ENCODE measurements at places on chromosomes 7 and 10.

GRCh38 chr7:45920502-45921380 lies at the start of gene IGFBP3:
Gene IGFBP3, minus strand, starts transcription at chr7:45921272. Its CDS starts 132 bp downstream, at chr7:45921140.
- DNase-seq, result peak; percentile 73

- no peak for DNase-seq
Measured at GRCh38 chr7:151833691-151834090, 43.2 kb downstream of the PRKAG2 start.

DNA sequence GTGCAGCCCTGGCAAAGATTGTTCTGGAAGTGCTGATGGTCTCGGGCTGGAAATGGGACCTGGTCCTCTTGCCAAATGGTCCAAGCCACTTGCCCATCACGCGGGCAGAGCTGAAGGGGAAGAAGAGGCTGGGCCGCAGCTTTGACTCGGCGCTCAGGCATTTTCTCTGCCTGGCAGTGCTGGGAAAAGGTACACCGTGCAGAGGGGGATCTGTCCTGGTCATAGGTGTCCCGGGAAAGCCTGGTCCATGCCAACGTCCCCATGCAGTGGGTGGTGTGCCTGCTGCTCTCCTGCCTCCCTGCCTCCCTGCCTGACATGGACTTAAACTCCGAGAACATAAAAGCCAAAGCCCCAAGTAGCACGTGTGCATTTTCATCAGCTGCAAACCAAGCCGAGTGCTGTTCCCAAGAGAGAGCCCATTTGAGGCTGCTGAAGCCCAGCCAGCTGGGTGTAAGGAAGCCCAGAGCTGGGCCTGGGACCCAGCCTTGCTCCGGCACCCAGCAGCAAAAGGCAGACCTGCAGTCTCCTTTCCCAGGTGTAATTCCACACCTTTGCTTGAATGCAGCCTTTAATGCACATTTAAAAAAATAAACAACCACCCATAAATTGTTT lies 72.7 kb downstream of the TCERG1L start:
- no peak for DNase-seq

DNA sequence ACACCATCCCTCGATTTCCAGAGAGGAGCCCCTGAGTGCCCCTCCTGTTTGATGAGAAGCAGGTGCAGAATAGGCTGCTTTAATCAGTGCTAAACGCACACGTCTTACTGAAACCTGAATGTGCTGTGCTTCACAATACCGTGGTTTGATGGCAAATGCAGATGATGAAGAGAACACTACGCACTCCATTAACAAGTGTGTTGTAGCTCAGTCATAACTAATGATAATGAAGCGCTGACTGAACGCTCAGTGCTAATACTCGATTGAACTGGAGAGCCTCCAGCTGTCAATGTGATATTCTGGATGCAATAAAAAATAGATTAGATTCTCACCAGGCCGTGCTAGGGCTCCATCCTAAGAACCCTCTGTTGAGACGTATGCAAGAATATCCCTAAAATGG lies 279.7 kb upstream of the PLPP4 start:
- no peak for DNase-seq

GRCh38 chr10:5630112-5630436 lies 36.3 kb downstream of the ASB13 start:
- DNase-seq, result no peak

DNA sequence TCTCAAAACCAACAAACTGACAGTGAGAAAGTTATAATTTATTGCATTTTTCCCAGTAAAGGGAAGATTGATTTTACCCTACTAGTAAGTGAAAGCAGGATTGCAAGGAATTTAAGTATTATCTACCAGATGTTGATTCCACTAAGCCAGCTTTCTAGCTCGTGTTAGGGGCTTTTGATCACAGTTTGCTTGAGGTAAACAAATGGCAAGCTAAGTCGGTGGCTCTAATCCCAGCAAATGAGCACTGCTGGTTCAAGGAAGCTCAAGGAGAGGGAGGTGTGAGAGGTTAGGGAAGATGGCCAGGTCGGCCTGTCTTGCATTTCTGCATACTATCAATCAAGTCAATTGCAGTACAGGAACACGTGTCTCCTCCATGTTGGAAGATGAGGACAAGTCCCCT lies 448.7 kb upstream of the POM121L12 start:
- no peak for DNase-seq

DNA sequence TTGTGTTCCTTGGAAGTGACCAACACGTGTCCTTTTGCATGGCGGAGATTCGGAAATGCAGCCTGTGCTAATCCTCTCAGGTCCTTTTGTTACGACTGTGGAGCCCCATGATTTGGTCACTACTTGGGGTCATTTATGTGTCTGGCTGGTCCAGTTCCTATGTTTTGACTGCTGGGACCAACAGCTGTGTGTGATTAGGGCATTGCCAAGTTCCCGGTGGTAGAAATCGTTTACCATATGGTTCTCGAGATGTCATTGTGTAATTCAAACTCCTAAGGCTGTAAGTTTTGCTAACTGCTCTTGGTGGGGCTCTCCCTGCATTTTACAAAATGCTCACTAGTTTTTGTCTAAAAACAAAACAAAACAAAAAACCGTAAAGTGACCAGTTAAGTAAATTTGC lies 62.0 kb downstream of the CCNY start:
- DNase-seq, result no peak

GRCh38 chr7:132072165-132072564 lies 504.1 kb downstream of the PLXNA4 start:
- no peak for DNase-seq

GRCh38 chr10:110481919-110482318 lies 15.8 kb upstream of the DUSP5 start:
- DNase-seq, result no peak

DNA sequence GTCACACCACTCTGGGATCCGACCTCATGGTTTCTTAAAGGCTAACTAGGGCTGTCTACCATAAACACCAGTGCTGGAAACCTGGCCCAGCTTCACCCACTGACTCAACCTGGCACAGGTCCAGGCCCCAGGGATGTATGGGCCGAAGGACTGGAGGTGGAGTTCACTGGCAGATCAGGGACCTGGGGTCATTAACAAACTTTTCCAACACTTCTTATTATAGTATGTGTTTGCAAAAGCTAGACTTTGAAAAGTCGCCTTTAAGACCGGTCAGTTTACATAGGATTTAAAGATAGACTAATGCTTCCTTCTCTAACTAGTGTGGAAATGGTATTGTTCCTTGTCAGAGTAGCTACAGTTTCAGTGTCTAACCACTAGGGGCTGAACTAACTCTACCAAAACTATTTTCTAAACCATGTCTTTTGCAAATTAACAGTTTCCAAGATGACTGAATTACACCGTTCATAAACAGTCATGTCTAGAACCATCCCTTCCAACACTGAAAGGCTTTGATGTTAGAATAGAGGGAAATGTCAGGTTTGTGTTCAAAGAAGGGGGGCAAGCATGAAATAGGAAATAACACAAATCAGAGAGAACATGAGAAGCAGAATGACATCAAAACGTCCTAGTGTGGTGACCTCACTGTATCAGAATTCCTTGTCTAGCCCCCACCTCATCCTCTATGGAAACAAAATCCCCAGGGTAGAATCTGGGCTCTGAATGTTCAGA lies 29.7 kb downstream of the STN1 start:
- no peak for DNase-seq

DNA sequence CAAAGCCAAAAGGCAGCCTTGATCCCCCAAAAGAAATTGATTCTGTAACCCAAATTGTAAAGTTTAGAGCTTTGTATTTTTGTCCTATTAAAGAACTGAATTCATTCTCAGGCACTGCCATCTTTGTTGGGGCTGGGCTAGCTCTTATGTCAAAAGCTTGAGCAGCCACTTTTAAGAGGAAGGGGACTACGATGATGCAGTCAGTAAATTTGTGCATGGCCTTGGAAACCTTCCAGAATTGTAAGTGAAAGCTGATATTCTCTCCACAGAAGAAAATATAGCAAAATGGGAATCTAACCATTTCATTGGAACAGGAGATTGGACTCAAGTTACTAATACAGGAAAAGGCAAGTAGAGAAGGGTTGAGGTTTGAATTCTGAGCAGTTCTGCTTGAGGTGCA lies 50.1 kb downstream of the RBM20 start:
- DNase-seq, result no peak

DNA sequence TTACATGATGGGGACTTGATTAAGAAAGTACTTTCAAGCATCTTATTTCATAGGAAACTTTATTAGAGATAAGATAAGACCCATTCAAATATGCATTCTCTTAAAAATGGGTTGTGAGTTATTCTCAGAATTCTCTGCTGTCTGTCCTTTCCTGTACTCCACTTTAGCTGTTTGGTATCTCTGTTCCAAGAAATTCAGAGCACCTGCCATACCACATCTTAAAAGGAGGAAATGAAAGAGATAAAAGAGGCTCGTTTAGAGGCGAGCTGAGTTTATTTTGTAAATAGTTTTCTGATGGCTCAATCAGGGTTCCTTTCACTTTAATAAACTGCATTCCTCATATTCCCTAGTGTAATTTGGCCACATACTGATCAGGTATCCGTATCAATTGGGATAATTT lies 87.2 kb downstream of the MDFIC start:
- DNase-seq, result no peak

DNA sequence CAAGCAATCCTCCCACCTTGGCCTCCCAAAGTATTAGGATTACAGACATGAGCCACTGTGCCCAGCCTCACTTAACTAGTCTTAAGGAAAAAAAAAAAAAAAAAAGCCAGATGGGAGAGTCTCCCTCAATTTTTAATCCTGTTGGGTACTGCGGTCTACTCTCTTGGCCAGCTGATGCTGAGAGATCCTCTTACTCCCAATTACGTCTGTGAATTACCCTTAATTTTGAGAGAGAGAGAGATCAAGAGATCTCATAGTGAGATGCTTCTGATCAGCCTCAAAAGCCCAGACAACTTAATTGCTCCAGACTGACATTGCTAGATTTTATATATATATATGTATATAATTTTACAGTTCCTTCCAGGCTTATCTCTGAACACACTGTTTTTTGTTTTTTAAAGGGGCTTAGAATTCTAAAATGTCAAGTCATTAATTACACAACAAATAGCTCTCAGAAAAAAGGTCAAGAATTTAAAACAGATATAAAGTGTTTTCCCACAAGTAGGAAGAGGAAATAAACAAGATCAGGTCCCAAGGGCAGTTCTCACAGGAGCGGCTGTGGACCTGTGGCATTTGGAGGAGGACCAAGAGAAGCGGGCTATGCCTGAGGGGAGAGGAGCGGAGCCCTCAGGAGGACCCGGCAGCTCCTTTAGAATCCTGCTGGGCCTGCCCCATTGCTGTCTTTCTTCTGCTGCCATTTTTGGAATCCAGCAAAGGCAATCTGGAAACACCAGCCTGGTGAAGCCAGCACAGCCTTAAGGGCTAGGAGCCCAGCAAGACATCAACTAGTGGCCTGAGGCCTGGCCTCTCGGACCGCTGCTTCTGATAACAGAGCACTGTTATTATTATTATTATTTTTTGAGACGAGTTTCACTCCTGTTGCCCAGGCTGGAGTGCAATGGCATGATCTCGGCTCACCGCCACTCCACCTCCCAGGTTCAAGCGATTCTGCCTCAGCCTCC lies 30.1 kb downstream of the DENND2A start:
- DNase-seq, result no peak

GRCh38 chr10:33381451-33382215 lies 47.2 kb upstream of the NRP1 start:
- no peak for DNase-seq

DNA sequence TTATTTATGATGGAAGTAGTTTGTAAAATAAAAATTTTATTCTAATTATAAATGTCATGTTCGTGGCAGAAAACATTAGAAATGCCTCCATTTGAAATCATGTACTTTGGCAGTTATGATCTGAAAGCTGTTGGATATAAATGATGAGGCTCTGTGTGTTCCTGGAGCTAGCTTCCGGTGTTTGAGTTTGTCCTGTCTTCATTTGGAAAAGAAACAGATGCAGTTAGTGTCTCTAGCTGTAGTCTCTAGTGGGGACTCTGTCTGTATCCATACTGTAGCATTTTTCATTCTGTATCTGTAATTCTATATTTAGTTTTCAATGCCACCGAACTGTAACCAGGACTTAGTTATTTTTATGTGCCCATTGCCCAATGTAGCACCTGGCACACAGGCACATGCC lies 197.0 kb upstream of the FZD1 start:
- DNase-seq, result no peak

- DNase-seq, result no peak
Measured at GRCh38 chr10:92834986-92835385, 13.3 kb upstream of the EXOC6 start.

DNA sequence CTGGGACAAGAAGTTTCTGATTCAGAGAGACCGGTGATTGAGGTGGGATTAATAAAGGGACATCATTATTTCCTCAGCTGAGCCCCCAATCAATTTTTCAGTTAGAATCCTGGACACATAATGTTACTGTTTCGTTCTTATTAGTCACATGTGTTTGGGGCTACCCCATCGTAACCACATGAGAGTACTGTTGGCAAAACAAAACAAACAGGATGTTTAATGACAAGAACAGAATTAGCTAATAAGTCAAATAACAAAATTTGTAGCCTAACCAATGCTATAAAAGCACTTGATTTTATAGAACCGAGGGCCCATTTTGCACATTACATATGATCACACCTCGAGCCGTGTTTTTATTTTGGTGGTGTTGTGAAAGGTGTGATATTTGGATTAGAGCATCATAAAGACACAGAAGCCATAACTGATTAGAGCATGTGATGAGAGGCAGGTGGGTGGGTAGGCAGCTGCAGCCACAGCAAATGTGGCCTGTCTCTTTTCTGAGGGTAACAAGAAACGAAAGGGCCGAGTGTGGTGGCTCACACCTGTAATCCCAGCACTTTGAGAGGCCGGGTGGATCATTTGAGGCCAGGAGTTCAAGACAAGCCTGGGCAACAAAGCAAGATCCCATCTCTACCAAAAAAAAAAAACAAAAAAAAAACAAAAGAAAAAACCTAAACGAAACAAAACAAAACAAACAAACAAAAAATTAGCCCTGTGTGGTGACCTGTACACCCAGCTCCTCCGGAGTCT lies 1.8 kb upstream of the VWC2 start:
- no peak for DNase-seq

- no peak for DNase-seq
Measured at GRCh38 chr7:44237696-44238095, 36.9 kb downstream of the YKT6 start.

DNA sequence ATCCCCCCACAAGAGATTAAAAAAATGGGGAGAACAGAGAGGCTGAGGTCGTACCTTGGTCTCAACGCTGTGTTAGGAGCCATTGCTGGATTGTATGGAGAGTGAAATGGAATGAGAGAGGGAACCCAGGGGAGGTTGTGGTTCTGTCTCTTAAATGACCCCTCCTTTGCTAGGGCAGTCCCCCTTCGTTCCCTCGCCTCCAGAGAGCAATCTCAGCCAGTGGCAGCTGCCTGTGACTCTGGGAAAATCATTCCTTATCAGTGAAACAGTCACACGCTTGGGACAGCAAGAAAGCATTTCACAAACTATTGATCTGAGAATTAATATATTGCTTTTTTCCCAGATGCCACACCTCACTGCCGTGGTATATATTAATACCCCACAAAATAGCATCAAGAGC lies 12.0 kb upstream of the CARD11 start:
- no peak for DNase-seq
